Cardiac septum (tissue), 1 donor: ENCODE measurements at places on chromosomes 7 and 10. TPM values are rescaled to one million over a fixed set of nuclear protein-coding genes. Genes with fewer than 3 reads are reported as not detected.

- no peak for DNase-seq
These were observed 60.2 kb upstream of the FAM133B start for GRCh38 chr7:92650391-92650790.

Gene GSDME
- total RNA-seq: 7.5 TPM

Gene TOMM7
- total RNA-seq: 318 TPM

DNA sequence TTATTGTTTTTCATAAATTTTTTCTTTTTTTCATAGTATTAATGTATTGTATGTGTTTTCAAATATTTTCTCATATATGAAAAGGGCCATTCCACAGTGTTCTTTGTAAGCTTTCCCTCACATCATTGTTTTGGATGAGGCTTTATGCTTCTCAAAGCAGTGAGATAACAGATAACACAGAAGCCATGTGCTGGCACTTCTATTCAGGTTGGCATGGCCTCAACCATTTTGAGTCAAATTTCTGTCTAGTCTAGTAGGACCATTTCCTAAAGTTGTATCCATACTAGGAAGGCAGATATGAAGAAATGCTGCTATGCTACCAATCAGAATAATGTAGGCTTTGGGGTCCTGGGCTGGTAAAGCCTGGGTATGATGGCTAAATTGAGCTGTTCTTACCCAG is 135.9 kb upstream of the LAMB4 start:
- DNase-seq: no peak

Gene SPDYE2B
- not detected for total RNA-seq

DNA sequence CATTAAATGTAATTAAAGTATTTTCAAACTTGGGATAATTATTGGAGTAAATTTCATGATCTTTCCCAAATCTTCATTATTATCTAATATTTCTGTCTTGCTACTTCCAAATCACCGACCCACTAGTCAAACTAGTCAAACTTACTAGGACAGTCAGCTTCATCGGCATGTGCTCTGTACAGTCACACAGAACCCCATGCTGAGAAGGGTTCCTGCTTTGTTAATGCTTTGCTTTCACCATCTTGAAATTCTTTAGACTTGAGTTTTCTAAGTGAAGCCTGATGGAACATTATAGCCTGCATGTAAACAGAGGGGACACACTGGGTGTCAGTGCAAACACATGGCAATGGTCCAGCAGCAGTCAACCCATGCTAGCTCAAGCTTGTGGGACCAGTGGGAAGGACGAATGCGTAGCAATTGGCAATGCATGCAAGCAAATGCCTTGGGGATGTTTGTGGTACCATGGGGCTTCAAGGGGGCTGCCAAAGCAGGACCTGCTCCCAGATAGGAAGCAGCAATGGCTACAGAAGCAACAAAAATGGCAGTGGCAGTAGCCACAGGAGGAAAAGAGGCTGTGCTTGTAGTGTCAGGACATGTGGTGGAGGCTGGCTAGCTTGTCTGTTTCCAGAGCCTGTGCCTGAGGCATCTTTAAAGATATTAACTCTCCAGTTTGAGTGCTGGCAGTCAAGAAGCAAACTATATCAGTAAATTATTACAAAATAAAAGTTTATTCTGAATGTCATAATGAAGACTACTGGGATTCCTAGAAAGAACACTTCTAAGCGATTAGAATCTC is 441.1 kb upstream of the SEMA3D start:
- no peak for DNase-seq

Gene SDHAF3
- 12.8 TPM for total RNA-seq

- no peak for DNase-seq
These were observed 56.1 kb upstream of the NOBOX start for GRCh38 chr7:144459635-144460034.

Gene CHST15
- total RNA-seq: 5.4 TPM

Gene C10orf143
- total RNA-seq: 2.6 TPM

- no peak for DNase-seq
These were observed 158.9 kb downstream of the RTKN2 start for GRCh38 chr10:62109587-62110293.

Gene OIT3
- total RNA-seq: 0.32 TPM

DNA sequence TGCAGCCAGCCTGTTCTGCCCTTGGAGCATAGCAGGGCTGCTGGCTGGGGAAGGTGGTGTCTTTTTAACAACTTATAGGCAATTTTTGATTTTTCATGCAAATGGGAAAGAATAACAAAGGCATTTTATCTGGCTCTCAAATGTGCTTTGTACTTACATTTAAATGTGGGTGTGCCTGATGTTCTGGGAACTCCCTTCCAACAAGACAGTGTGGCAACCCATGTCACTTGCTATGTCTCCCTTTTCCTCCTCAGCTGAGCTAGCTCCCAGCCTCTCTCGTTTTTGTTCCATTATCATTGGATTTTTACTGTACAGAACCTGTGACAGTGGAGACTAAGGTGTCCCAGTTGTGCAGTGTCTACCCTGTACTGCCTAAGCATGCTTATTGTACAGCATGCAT is 93.5 kb upstream of the PDCD4 start:
- no peak for DNase-seq

Gene RNF148
- total RNA-seq: 0.48 TPM

Gene PSTK
- total RNA-seq: 2.3 TPM

GRCh38 chr7:156732091-156732625 is 91.6 kb downstream of the RNF32 start:
- no peak for DNase-seq

GRCh38 chr10:51910596-51910995 is 211.2 kb upstream of the CSTF2T start:
- DNase-seq: no peak
